ENCODE measurements at places on chromosomes 3 and 15. TPM values are rescaled to one million over a fixed set of nuclear protein-coding genes. Genes with fewer than 3 reads are reported as not detected.

GRCh38 chr3:72444656-72445223 lies 403.5 kb downstream of the SHQ1 start:
- no peak for DNase-seq
- peaks cover 3% of the 10 kb centered on the region for H3K27me3 ChIP-seq
- H3K27ac ChIP-seq: no peak overlapping the region
- H3K4me3 ChIP-seq: peak overlapping the region; percentile 98
- H3K36me3 ChIP-seq: peaks cover 25% of the 10 kb centered on the region
- H3K4me1 ChIP-seq: peaks cover 45% of the 10 kb centered on the region

DNA sequence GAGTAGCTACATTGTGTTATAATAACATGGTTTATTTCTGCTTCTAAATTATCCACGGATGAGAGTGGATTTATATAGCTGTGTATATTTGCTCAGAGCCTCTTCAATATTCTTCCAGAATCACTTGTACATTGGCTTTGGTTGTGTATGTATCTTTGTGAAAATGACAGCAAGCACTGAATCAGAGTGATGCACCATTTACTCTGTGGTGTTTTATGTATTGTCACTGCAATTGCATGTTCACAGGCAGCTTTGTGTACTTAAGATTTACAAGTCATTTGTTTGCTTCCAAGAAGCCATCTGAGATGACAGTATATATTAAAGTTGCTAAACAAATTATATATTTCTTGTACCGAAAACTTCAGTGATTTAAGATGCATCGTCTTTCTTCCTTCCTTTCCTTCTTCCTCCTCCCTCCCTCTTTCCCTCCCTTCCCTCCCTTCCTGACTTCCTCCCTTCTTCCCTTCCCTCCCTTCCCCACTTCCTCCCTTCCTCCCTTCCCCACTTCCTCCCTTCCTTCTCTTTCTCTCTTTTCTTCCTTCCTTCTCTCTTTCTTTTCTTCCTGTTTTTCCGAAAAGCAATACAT lies 362.3 kb upstream of the GOLIM4 start:
- H3K4me1 ChIP-seq: no peaks in the 10 kb centered on the region
- H3K36me3 ChIP-seq: no peaks in the 10 kb centered on the region

GRCh38 chr15:94298364-94298763 lies 67.0 kb downstream of the MCTP2 start:
- H3K27me3 ChIP-seq: no peaks in the 10 kb centered on the region

DNA sequence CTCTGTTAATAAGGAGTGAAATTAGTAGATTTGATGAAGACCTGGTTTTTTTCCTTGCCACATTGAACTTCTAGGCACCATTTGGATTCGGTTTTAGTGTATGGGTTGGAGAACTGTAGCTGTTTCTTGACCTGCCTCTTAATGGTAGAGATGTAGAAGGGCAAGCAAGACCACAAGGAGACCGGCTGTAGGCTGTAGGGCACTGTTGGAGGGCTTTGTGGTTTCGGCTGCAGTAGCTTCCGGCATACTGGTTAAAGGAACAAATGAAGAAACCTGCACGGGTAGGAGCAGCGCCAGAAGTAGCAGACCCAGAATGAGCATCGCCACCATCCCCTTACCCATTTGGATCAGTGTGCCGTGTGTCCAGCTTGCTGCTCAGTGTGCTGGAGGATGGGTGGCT lies 7.9 kb downstream of the PCLAF start:
- H3K36me3 ChIP-seq: no peaks in the 10 kb centered on the region
- no peak for DNase-seq
- H3K4me3 ChIP-seq: no peak overlapping the region
- no peak overlapping the region for H3K27ac ChIP-seq

GRCh38 chr3:10192953-10193691 lies 28.4 kb downstream of the IRAK2 start:
- no peaks in the 10 kb centered on the region for H3K27me3 ChIP-seq
- no peak overlapping the region for H3K27ac ChIP-seq
- no peaks in the 10 kb centered on the region for H3K36me3 ChIP-seq
- H3K4me3 ChIP-seq: no peak overlapping the region

Gene FGF7
- 7.8 TPM for total RNA-seq

Gene SLCO2A1
- 3.4 TPM for total RNA-seq

Gene SAXO2
- total RNA-seq: 5.8 TPM

Data from type B pancreatic cell (in vitro differentiated cells).